Coronary artery (tissue), 2 donors: ENCODE measurements at places on chromosomes 2 and 18.

GRCh38 chr2:188610050-188610444 is 318.4 kb downstream of the GULP1 start:
- DNase-seq, result no peak

GRCh38 chr2:142495141-142495540 is 364.3 kb upstream of the LRP1B start:
- DNase-seq, result no peak

DNA sequence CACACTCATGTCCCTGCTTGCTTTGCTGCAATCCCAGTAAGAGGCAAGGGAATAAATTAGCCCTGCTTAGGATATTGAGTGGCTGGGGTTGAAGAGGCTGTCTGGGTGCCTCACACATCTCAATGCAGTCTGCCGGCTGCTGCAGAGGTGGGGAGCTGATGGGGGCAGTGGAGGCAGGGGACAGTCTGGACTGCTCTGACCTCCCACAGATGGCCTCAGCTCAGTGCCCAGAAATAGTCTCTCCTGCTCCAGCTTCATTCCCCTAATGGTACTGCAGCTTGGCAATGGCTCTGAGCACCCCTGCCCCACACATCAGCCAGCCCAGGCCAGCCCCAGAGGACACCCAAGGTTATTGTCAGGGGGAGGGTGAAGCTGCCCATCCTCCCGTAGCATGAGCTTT is 21.5 kb upstream of the TNS1 start:
- peak; percentile 68 for DNase-seq

DNA sequence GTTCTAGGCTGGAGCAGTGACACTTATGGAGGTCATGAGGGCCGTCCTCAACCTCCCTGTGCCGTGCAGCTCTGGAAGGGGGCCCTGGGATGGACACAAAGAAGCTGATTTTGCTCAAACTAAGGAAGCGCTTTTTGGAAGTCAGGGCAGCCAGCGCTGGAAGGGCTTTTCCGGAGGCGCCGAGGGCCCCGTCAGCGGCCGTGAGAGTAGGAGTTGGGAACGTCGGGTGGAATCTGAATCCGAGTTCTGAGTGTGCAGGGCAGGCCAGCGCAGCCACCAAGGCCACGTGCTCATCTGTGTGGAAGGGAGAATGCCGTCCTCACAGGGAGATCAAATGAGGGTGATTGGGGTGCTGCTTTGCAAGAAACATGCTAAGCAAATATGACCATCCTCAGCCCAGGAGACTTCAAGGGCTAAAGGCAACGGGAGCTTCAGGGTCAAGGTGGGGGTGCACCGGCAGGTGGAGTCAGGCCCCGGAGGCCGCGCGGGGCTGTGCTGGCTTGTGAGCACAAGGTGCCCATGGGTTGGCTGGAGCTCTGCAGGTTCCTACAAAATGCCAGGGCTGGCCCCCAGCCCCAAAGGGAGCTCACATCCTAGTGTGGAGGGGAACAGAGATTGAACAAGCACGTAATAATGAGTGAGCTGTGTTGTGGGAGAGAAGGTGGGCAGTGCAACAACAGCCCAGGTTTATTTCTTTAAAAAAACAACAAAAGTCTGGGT is 70.4 kb upstream of the HPCAL1 start:
- DNase-seq, result no peak

GRCh38 chr18:74284191-74284979 is 7.4 kb downstream of the CYB5A start:
- no peak for DNase-seq

- DNase-seq, result no peak
These were observed 248.9 kb downstream of the TCF4 start for GRCh38 chr18:55338978-55339650.

DNA sequence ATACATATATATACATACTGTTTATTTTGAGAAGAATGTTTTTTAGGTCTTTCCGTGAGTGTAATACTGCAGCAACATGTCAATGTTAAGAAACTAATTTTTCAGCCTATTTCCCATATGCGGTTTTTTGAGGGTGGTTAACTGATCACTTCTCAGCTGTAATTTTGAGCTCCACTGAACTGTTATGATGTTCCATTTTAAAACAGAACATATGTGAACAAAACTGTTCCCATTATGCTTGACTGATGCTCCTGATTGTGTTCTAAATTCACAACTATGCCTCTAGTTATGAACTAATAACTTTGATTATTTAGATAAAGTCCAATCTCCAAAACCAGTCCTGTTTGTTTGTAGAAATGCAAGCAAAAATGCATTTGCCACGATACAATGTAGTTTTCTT is 511.2 kb upstream of the FSIP2 start:
- DNase-seq, result no peak

DNA sequence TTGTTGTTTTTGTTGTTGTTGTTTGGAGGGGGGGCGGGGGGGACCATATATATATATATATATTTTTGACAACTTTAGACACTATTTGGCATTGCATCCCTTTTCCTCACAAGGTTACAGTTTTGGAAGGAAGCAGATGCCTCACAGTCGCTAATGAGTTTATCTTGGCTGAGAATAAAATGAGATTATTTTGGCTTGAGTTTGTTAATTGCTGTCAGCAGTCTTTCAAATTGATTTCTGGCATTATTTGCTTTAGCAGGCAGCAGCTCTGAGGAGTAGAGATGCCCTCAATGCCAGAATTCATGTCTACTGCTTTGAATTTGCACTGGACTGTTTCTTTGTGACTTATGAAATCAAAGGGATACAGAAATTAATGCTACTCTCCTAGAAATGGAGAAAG is 595.2 kb upstream of the HNMT start:
- no peak for DNase-seq

- no peak for DNase-seq
These were observed 211.5 kb downstream of the SUCLG1 start for GRCh38 chr2:84247532-84247931.

GRCh38 chr18:28095631-28096030 is 81.3 kb downstream of the CDH2 start:
- no peak for DNase-seq

DNA sequence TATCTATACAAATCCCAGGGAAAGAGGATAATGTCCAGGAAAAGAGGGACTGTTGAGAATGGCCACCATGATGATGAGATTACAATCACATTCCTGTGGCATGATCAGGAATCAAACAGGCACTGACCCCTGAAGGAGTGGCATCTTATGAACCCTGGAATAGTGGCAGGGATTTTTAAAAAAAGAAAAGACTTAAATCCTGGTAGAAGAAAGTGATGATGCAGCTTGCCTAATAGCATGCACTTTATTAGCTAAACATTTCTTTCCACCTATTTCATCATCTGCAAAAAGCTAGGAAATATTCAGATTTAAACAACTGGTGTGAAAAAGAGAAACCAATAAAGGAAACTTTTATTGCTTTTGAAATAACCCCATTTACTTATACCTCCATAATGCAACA is 87.2 kb upstream of the FSHR start:
- no peak for DNase-seq

DNA sequence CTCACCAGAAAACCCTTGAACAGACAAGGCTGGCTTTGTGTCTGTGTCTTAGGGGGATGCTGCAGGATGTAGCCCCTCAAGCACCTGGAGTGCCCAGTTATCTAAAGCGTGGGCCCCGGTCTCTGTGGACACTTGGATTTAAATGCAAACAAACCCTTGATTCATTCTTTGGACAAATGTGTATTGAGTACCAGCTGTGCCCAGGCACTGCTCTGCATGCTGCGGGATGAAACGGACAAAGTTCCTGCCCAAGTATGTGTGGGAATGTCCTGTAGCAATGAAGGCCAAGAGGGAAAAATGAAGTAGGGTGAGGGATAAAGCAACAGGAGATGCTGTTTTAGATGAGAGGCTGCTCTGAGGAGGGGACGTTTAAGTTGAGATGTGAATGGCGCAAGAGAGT is 53.9 kb downstream of the BOLA3 start:
- DNase-seq, result no peak

- DNase-seq, result no peak
These were observed 46.4 kb upstream of the REEP1 start for GRCh38 chr2:86383844-86384243.

DNA sequence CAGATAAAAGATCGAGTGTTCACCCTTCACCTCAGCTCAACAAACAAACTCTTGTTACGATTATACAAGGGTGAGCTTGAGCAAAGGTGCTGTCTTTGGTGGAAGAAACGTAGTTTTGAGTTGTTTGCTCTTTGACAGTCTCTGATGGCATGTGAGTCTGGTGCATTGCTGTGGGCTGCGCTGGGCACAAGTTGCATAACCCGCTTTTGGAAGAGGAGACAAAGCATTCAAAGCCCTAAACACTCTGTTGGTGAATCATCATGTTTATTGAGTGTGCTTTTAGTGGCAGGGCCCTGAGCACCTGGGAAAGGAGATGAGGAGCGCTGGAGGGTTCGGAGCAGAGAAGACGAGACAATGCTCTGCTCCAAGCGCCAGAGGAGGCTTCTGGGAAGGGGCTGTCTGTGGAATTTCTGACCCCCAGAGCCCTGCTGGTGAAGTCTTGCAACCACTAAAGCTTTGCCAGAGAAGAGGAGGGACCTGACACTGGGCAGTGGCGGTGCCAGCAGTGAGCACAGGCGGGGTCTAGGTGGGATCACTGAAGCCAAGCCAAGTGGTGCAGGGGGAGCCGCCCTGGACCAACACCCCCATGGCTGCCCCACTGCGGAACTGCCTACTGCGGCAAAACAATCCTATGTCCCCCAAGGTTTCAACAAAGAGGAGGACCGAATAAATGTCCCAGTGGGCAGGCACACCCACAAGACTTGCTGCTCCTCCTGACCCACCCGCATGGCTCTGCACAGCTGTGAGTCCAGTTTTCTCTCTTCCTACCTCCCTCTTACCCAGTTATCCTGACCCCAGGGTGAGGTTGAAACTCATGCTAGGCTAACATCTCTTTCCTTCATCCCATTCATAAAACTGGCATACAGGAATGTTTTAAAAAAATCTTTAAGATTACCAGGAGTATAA is 64.0 kb downstream of the TNFRSF11A start:
- DNase-seq, result no peak

DNA sequence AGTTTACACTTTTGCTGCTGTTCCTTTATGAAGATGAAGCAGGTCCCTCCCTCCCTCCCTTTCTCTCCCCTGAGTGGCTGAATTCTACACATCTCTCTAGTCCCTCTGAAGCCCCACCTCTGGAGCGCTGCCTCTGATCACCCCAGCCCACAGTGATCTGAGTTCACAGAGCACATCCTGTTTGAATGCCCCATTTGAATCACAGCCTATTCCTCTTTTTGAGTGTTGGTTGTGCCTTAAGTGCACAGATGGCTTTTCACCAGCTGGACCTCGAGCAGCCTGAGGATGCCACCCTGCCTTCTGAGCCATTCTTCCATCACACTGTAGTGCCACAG is 87.1 kb downstream of the ITGB1BP1 start:
- no peak for DNase-seq
